Hepatocyte (in vitro differentiated cells): ENCODE measurements at places on chromosomes 7 and 10.
A peak's percentile ranks its signal among the peaks of the same experiment; 100 is the strongest.

GRCh38 chr10:63265222-63265617, 132.1 kb downstream of the NRBF2 start:
- peak; percentile 56 for DNase-seq

GRCh38 chr7:44755698-44756627, 7.3 kb downstream of the ZMIZ2 start:
- DNase-seq: no peak

DNA sequence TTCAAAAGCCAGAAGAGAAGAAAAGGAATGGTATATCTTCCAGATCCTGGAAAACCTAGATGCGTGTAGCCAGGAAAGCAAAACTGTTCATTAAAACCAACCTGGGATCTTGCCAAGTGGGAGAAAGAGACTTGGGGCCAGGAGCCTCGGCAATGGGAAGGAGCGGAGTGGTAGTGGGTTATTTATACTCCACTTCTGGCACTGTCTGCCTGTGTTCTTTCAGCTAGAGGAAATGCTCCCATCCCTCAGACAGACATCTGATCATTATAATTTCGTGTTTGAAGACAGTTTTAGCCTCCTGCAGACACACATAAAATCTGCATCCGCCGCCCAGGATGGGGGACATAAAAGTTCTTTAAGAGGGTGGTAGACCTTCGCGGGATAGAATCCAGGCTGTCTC, 421.6 kb downstream of the RPS24 start:
- no peak for DNase-seq

- no peak for DNase-seq
Measured at GRCh38 chr7:108402865-108403264, 53.4 kb downstream of the NRCAM start.

DNA sequence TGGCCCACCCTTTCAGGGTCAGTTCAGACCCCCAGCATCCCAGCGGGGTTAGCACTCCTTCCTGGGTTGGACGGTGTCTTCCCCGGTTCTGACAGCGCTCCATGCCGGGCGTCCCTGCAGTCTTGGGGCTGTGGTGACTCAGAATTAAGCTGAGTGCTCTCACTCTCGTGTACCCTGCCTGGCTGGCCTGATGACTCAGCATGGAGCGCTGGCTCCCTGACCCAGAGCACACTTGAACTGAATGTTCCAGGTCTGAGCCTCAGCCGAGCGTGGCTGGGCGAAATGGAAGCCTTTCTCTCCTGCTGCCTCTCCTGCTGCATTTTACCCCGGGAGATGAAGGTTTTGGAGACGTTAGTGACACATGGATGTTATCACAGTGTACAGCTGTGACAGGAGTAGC, 7.1 kb downstream of the BAG3 start:
- DNase-seq: peak; percentile 92

- DNase-seq: no peak
Measured at GRCh38 chr10:74118804-74119203, 31.8 kb downstream of the AP3M1 start.

GRCh38 chr7:114856625-114857024, 65.3 kb upstream of the MDFIC start:
- no peak for DNase-seq

- no peak for DNase-seq
Measured at GRCh38 chr7:23072922-23073321, 32.7 kb upstream of the KLHL7 start.

DNA sequence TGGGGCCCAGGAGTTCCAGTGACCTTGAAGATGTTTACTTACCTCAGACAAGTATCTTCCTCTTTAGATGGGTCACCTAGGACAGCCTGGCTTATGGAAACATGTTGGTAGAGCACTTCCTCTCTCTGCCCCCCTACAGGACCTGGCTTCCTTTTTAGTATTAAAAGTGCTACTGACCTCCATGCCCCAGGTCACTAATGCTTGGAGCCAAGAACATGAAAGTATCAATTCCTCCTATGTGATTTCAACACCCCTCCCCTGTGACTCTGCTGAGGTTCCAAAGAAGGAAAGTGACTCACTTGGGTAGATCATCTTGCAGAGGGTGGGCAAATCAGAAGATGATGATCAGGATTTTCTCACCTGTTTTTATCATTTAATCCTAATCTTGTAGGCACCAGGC, 125.3 kb upstream of the CCDC6 start:
- no peak for DNase-seq

- peak; percentile 11 for DNase-seq
Measured at GRCh38 chr7:69966766-69967591, 368.7 kb downstream of the AUTS2 start.

- no peak for DNase-seq
Measured at GRCh38 chr10:70851597-70852475, 36.1 kb downstream of the SGPL1 start.

GRCh38 chr10:119101366-119102098, 2.4 kb upstream of the DENND10 start:
- no peak for DNase-seq

GRCh38 chr7:69476416-69476815, 121.9 kb upstream of the AUTS2 start:
- peak; percentile 13 for DNase-seq

DNA sequence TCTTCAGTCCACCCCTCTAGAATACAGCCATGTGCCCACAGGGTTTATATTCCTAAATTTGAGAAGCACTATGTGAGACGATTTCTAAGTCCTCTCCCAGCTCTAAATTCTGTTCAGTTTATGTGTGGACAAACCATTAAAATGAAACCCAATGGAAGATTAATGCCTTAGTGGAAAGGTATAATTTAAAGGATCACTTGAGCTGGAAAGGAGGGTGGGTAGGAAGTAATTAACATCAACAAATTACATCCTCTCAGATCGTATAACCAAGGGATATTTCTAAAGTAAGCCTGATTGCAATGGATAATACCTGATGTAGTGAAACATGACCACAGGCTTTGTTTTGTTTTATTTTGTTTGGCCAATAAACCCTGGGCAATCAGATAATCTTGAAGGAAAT, 511.0 kb upstream of the COBL start:
- DNase-seq: no peak

DNA sequence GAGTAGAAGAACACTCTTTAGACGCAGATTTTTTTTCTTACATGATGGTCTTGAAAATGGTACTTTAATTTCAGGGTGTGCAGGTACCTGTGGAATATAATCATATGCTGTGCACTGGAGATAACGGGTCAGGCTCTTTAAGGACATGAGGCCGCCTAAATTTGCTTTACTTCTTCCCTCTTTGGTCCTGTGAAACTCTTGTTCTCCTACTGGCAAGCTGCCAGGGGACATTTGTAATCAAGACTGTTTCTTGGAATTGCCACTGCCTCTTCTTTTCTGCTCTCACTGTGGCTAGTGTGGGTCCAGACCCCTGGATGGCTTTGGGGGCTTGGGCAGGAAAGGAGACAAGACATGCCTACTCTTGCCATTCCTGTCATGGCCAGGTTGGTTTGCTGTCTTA, 146.0 kb downstream of the SND1 start:
- no peak for DNase-seq

DNA sequence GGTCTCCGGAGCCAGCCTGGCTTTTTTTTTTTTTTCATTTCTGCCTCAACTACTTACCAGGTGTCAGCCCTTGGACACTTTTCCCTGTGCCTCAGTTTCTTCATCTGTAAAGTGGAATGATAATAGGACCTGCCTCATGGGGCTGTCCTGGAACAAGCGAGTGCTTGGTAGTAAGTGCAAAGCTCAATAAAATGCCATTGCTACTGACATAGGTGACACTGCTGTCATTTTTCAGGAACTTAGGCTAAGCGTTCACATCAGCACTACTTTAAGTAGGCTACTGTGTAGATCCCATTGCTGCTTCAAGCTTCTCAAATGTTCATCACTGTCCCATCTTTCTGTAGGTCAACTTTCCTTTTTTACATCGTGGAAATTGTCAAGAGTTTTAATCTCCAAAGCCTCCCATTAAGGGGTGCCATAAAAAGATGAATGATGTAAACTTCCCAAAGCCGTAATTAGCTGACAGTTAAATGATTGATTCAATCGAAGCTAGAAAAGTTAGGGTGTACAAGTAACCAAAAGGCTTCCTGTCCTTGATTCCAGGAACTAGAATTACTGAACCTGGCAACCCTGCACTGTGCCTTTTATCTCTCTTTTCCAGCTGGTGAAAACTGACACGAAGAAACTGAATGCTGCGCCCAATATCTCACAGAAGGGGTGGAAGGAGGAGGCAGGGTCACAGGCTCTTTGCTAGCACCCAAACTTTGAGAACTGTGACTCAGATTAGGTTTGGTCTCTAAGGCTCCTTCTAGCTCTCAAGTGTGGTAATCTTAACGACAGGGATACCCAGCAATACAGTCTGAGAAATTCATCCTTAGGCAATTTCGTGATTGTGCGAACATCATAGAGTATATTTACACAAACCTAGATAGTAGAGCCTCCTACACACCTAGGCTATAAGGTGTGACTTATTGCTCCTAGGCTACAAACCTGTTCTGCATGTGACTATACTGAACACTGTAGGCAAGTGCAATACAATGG, 861 bp upstream of the USP6NL start:
- DNase-seq: peak; percentile 16

DNA sequence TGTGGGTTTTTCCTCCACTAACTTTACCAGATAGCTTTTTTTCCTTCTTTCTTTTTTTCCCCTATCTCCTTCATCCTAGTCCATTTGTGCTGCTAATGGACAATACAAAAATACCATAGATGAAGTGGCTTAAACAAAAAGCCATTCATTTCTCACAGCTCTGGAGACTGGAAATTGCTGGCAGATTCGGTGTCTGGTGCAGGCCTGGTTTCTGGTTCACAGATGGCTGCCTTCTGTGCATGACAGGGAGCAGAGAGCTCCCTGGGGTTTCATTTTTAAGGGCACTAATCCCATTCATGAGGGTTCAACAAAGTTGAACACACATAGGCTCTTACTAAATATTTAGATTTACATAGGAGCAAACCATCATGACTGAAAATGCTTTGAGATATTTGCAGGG, 467.4 kb downstream of the TYW1 start:
- DNase-seq: no peak

- DNase-seq: no peak
Measured at GRCh38 chr7:135291809-135292253, 58.2 kb downstream of the STRA8 start.

- no peak for DNase-seq
Measured at GRCh38 chr7:139423091-139423490, 60.4 kb downstream of the KLRG2 start.

DNA sequence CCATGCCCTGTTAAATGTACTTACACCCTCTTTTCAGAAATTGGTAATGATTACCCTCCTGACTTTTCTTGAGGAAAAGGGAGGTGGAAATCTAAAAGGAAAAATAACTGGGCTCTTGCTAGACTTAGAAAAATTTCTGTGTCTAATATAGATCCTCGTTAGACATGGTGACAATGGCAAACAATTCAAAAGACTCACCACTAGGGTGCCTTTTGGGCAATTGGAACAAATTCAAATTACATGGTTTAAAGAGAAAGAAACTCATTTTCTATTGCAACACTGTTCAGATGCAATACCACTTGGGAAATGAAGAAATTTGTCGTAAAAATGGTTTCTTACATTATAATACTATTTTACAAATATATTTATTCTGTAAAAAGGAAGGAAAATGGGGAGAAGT, 950.1 kb downstream of the GRM8 start:
- no peak for DNase-seq

DNA sequence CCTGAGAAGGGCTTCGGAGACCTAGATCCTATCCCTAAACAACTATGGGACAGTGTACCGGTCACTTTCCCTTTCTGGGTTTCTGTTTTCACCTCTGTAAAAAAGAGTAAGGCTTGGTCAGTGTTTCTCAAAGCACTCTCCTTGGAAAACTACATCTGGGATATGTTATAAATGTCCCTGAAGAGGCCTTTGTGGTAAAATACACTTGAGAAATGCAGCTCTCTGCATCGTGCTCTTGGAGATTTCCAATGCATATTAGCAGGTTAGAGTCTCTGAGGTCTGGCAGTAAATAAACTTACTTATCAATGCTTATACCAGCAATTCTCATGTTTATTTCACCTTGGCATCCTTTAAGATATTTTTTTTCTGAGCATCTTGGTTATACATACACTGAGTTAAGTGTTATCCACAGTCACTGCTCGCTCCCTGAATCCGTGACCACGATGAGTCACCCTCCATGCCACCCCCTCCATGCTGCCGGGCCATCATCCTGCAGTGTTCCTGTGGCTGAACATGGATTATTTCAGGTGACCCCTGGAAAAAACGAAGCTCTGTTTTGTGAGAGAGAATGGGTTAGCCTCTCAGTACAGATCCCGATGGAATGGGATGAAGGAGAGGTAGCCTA, 3.3 kb upstream of the TBXAS1 start:
- peak; percentile 19 for DNase-seq

DNA sequence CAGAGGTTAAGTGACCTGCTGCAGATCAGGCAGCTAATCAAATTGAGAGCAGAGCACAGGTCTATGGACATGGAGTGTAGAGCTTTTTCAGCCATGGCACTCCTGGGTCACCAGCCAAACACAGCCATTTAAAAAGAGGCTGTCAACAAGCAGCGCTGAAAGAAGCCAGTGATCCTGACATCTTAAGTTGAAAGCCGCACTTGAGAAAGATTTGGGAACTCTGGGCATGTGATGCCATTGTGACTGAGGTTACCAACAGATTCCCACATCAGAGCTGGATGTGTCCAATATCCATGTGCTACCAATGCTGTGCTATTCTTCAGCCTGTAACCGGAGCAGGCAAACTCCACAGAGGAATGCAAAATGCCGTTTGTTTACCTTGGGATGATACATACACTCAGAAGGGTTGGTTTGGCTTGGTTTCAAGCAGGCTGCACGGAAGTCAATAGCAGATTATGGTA, 56.2 kb upstream of the ABLIM1 start:
- peak; percentile 66 for DNase-seq

- DNase-seq: no peak
Measured at GRCh38 chr10:61943674-61944378, 42.3 kb downstream of the ARID5B start.

DNA sequence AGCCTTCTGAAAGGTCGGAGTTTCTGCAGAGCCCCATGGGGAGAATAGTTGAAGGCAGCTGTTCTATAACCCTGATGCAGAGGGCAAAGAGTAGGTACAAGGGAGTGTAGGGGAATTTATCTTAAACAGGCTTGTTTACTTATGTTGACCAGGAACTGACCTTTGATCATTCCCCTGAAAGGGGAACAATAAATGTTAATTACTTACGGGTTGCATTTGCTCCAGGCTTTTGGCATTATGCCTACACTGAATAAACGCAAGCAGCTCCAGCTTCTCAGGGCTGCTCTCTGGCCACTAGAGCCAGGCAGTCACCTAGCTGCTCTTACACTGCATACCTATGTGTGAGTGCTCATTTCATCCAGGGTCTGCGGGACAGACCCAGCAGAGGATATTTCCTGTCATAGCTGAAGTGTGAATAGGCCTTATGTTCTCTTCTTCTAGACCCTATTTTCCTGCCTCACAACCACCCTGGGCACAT, 26.9 kb upstream of the ABCA13 start:
- peak; percentile 74 for DNase-seq

DNA sequence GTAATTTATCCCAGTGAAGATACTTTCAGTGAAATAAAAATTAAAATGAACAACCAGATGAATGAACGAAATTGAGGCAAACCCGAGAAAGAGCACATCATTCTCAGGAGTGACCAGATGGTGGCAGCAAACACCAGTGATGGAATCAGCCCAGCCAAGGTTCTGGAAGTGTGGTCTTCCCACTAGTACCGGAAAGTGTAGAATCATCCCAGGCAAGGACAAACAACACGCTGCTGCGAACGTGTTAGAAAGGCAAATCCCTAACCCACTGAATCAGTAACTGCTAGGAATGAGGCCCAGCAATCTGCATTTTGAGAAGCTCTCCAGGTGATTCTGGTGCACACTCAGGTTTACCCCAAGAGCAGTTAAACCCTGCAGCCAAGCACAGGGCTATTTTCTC, 15.5 kb upstream of the SLC18A3 start:
- peak; percentile 79 for DNase-seq

- no peak for DNase-seq
Measured at GRCh38 chr7:71695186-71695585, 563.2 kb downstream of the GALNT17 start.

GRCh38 chr7:50456371-50457123, 6.4 kb upstream of the FIGNL1 start:
- no peak for DNase-seq
